ENCODE measurements at places on chromosomes 3 and 15. TPM values are rescaled to one million over a fixed set of nuclear protein-coding genes. Genes with fewer than 3 reads are reported as not detected.

The ZNF620 gene
- 1.7 TPM for polyA plus RNA-seq

DNA sequence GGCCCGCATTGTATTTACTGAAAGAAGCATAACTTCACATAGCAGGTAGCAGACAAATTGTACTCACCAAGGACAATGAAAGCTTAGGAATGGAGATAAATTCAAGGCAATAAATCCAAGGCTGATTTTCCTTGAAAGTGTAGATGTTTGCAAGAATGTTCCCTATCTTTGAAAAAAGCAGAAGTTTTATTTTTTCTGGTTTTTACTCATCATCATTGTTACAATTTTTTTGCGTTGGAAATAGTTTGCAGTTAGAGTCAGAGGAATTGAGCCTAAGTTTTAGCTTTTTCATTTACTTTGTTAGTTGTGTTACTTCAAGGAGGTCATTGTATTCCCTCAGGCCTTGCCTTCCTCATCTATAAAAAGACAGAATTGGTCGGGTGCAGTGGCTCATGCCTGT, 213.9 kb upstream of the TBL1XR1 start:
- peaks cover 2% of the 10 kb centered on the region for H3K27me3 ChIP-seq
- H3K4me3 ChIP-seq: no peak overlapping the region
- no peaks in the 10 kb centered on the region for H3K36me3 ChIP-seq

The MYZAP gene
- not detected for polyA plus RNA-seq

GRCh38 chr3:142706321-142707127, 17.3 kb upstream of the TRPC1 start:
- no peak overlapping the region for H3K27ac ChIP-seq
- no peak for DNase-seq
- H3K4me3 ChIP-seq: no peak overlapping the region
- H3K4me1 ChIP-seq: no peaks in the 10 kb centered on the region

GRCh38 chr3:106629215-106629832, 747.9 kb upstream of the CCDC54 start:
- no peak for DNase-seq
- peaks cover 3% of the 10 kb centered on the region for H3K36me3 ChIP-seq
- H3K27me3 ChIP-seq: peaks cover 5% of the 10 kb centered on the region
- no peaks in the 10 kb centered on the region for H3K4me1 ChIP-seq
- no peak overlapping the region for H3K4me3 ChIP-seq

DNA sequence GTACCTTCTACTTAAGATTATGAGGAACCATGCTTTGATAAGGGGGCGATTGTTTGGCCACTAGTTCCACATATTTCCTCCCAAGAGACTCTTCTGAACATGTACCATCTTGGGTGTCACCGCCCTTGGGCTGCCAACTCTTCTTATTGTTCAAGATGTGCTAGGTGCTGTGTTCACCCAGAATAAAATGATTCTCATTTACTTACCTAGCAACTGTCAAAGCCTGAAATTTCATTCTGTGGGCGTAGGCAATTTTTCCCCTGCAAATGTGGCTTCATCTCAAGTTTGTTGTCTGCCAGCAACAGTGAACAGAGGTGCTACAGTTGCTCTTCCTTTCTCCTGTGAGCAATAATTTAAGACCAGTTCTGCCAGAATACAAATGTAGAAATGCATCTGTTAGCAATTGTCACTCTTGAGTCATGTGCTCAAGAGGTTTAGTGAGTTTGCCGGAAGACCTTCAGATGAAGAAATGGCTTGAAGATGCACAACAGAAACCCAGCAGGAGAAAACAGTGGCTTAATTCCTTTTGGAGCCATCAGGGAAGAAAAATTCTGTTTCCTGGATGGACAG, 41.3 kb upstream of the RARB start:
- H3K27ac ChIP-seq: no peak overlapping the region
- no peaks in the 10 kb centered on the region for H3K4me1 ChIP-seq
- no peak overlapping the region for H3K4me3 ChIP-seq
- H3K27me3 ChIP-seq: no peaks in the 10 kb centered on the region

DNA sequence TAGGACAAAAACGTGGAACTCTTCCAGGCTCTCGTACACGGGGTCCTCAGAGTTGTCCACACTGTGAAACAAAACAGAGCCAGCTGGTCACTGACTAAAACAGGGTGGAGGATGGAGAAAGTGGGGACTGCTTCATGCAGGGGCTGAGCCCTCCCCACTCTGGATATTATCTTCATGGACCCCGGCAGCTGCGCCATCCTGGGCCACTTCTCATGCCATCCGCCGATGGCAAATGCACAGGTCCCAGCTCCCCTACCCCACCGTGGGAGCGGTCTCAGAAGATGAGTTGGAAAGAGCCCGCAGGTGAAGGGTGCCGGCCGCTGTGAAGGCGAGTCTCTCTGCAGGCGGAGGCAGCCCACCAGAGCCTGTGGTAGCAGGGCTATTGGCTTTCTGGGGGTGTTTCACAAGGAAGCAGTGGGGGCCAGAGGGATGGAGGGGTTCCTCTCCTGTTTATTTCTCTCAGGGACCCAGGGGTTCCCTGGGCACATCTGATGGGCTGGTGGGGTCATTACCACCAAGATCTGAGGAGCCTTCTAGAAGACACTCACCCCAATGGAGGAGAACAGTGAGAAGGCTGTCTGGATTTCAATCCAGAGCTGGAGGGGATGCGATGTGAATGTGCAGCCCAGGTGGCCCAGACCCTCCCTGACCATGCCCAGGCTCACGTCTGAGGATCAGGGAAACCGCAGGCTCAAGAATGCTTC, 177.3 kb downstream of the KLF13 start:
- H3K27me3 ChIP-seq: peaks cover 5% of the 10 kb centered on the region
- no peak for DNase-seq

The SLC12A8 gene
- polyA plus RNA-seq: not detected

The RTP1 gene
- polyA plus RNA-seq: not detected

GRCh38 chr3:189340680-189341460, 169.1 kb downstream of the TPRG1 start:
- no peaks in the 10 kb centered on the region for H3K4me1 ChIP-seq
- H3K27me3 ChIP-seq: peaks cover 4% of the 10 kb centered on the region
- no peak overlapping the region for H3K4me3 ChIP-seq
- H3K36me3 ChIP-seq: no peaks in the 10 kb centered on the region

GRCh38 chr3:12339701-12340480, 51.0 kb downstream of the PPARG start:
- H3K27me3 ChIP-seq: peaks cover 3% of the 10 kb centered on the region
- peaks cover 16% of the 10 kb centered on the region for H3K4me1 ChIP-seq
- no peak for DNase-seq
- no peak overlapping the region for H3K4me3 ChIP-seq

The DAZL gene
- not detected for polyA plus RNA-seq

The TMCC1 gene
- polyA plus RNA-seq: 5.6 TPM

Measured in immature natural killer cell (primary cell).